ENCODE measurements at places on chromosomes 3 and 15.

- no peak for DNase-seq
These were observed 36.4 kb downstream of the EPHB3 start for GRCh38 chr3:184597829-184598573.

DNA sequence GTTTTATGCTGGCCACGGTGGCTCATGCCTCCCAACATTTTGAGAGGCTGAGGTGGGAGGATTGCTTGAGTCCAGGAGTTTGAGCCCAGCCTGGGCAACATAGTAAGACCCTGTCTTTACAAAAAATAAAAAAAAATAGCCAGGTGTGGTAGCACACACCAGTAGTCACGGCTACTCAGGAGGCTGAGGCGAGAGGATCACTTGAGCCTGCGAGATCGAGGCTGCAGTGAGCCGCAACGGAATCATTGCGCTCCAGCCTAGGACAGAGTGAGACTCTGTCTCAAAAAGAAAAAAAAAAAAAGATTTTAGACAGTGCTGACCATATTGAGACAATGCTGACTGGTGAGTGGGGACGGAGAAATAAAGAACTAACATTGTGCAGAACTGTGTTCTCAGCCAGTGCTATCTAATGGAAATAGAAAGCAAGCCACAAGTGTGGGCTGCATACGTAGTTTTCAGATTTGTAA lies 67.2 kb downstream of the ST6GAL1 start:
- no peak for DNase-seq

DNA sequence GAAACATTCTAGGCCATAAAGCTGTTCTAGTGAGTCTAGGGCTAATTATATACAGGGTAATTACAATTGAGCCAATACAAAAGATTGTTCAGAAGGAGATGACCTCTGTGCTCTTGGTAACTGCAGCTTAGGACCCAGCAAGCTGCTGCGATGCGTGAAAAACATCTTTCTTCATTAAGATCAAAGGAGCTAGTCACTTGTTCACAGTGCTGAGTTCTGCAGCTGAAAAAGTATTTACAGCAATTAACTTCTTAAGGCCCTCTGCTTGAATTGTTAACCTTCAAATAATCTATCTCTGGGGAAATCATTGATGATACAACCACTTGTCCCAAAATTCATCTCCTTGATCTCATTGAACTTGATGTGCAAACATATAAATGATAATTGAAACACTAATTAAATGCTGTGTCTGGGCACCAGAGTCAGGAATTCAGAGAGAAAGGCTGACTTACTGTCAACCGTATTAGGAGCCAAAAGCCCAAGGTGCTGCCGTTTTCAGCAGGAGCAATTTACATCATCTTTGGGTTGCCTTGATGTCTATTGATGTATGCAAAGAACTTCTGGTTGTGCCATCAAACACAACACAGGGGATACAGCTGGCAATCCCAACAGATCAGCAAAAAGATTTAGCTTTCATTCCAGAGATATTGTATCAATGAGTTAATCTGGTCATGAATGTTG lies 213.0 kb downstream of the NECTIN3 start:
- no peak for DNase-seq

GRCh38 chr3:1131166-1131565 lies 38.3 kb downstream of the CNTN6 start:
- no peak for DNase-seq

DNA sequence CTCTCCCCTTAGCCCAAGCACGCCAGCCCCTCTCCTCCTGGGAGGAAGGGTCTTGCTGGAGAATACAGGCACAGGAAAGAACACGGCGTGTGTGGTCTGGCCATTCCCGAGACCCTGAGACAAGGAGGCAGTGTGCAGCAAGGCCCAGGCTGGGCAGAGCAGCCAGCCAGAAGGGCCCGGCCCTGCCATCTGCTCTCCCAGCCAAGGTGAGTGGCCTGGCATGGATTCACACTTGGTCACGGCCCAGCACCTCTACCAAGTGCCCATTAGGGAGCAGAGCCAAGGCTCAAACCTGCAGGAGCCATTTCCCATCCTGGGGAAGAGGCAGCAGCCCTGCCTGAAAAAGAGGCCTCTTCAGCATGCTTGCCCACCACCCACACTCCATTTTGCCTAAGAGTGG lies 28.6 kb downstream of the MEGF11 start:
- DNase-seq = no peak

DNA sequence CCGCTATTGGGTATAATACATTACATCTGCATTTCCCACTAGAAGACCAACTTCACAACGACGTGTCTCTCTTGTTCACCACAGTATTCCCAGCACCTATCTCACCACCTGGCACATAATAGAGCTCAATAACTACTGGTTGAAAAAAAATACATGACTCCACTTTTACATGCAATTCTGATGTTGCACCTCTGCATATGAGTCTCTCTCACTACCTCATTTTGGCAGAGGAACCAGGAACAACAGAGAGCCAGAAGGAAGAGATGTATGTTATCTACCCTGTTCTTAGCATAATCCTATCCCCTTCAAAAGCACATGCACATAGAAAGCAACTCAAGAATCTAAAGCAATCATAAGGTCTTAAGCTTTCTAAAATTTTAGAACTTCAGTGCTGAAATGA lies 61.6 kb downstream of the SHQ1 start:
- no peak for DNase-seq

- DNase-seq = no peak
These were observed 273.6 kb downstream of the THRB start for GRCh38 chr3:24220859-24221657.

DNA sequence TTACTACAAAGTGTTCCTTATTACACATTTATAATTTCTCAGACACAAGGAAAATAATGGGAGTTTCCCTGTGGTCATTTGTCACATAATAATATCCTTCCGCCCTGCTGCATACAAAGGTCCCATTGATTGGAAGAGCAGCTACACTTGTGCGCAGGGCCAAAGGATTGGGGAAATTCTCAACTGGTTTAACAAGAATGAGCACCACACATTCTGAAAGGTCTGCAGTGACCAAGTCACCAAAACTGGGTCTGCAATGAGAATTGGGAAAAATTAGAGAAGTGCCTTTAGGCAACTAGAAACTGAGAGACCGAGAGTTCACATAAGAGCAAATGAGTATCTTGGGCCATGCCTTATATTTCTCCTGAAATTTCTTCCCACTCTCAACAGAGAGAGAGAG lies 98.2 kb upstream of the NR2F2 start:
- no peak for DNase-seq

GRCh38 chr15:71708741-71709140 lies 101.6 kb upstream of the NR2E3 start:
- DNase-seq = no peak

- peak; percentile 0 for DNase-seq
These were observed 24.8 kb downstream of the AADAC start for GRCh38 chr3:151838574-151839312.

DNA sequence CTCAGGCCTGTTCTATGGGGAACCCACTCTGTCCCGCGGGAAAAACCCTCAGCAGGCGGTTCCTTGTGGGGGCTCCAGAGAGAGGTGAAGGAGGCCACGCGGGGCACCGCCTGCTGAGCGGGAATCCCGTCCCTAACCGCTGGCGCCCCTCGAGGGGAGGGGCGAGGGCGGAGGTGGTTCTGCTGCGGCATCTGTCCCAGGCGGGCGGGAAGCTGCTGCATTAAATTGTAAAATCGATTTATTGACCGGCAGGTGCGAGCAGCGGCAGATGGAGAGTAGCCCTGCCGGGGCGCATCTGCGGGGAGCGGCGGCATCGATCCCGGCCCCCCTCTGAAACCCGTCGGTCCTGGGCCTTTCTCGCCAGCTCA lies 3.7 kb upstream of the DLL4 start:
- no peak for DNase-seq

GRCh38 chr3:128408693-128409623 lies 57.7 kb downstream of the DNAJB8 start:
- no peak for DNase-seq

- no peak for DNase-seq
These were observed 131.2 kb downstream of the KLF13 start for GRCh38 chr15:31457631-31458526.

GRCh38 chr15:38217788-38218609 lies 34.6 kb upstream of the SPRED1 start:
- DNase-seq = no peak

DNA sequence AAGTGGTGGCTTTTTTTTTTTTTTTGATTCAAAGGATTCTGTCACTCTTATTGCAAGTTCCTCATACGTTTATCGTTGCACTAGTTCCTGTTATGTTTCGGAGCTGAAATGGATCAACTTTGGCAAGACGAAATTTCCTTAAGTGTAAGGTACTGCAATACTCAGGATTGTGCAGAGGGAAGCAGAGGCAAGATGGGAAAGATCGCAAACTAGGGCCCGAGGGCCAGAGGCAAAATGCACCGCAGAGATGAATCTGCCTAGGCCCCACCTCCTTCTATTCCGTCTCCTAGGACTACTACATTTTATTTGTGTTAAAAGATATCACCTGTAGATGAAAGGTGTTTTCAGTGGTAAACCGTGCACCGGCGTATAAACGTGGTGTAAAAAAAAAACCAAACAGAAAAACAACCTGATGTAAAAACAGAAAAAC lies 331 bp downstream of the RNU6-1 start:
- DNase-seq = no peak

DNA sequence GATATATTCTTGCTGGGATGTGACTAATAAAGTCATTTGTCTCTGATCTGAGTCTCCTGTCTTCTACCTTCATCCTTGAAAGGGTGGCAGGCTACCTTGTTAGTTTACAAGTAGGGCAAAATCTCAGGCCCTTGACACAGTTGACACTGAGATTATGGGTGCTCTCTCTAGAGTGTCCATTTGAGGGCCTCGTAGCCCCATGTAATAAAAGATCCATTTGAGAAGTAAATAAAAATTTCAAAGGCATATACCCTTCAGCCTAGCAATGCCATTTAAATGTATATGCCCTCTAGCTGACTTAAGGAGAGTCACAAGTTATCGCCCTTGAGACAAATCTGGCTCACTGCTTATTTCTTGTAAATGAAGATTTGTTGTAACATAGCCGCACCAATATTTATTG lies 98.6 kb downstream of the TCF12 start:
- no peak for DNase-seq

- DNase-seq = no peak
These were observed 28.3 kb upstream of the ALDH1L1 start for GRCh38 chr3:126208606-126209256.

Data from stimulated activated CD4-positive, alpha-beta T cell treated with anti-CD3 and anti-CD28 coated beads, Interleukin-1b, Interleukin-23, amount 100 ng/mL, for 1 hour (primary cell).